Activated CD8-positive, alpha-beta T cell treated with anti-CD3 and anti-CD28 coated beads, Interleukin-2, amount 10 ng/mL, durations not matched to agents 7 days and 5 days (primary cell): ENCODE measurements at places on chromosomes 5 and 9. TPM values are rescaled to one million over a fixed set of nuclear protein-coding genes. Genes with fewer than 3 reads are reported as not detected.

DNA sequence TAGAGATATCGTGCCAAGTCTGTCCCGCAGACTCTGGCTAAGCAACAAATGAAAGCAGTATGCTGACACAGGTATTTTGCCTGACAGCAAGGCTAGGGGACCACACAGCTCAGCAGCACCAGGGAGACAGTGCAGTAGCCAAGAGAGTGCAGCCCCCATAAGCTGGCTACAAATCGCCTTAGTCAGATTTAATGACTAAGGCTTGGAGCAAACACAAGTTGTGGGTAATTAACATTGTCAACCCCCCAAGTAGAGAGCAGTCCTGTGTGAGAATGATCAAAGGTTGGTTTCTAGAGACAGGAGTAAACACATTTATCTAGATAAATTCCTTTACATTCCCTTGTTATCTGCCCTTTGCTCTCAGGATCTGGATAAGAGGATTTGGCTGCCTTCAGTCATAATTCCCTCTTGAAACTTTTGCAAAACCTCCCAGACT lies 1434.5 kb upstream of the CDH6 start:
- no peak overlapping the region for H3K4me3 ChIP-seq
- no peaks in the 10 kb centered on the region for H3K36me3 ChIP-seq
- no peak overlapping the region for H3K27ac ChIP-seq
- DNase-seq: no peak

GRCh38 chr5:150632305-150633160 lies 7.9 kb upstream of the SYNPO start:
- peaks cover 14% of the 10 kb centered on the region for H3K27me3 ChIP-seq
- no peak for DNase-seq
- H3K4me1 ChIP-seq: no peaks in the 10 kb centered on the region

DNA sequence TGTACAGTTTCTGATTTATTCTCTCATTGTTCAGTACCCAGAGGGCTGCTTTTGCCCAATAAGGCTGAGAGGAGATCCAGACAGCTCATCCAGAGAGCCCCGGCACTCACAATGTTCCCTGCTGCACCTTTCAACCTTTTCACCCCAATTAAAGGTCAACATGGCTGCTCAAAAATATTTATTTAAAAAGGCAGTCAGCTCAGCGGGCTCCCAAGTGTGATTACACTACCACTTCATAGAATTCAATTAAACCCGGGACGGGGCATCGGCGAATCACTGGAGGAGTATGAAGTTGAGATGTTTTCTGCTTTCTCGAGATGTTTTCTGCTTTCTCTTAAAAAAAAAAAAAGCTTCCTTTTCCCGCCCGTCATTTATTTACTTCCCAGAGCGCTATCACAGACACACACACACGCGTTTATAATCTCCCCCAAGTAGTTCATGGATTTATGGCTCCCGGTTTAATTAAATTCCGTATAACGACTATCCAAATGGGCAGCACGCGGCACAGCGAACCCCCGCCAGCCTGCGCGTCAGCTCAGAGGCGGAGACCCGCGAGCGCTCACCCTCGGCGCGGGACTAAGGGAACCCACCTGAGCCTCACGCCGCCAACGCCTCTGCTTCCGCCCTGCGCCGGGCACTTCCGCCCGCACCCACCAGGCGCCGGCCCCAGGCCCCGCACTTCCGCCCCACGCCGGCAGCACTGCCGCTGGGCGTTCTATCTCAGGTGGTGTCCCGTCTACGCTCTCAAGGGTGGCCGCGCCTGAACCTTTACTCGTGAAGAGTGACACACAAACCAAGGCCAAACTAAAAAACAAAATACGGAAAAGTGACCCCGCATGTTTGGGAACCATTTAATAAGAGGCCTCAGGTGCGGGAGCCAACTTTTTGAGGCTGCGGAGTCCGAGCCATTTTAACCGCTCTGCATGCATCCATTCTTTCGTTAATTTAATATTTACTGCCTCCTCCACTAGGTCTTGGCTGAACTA lies at the start of gene C5orf63:
Gene C5orf63 (minus strand): TSS at position 642 of the 986 bp plus-strand sequence. CDS start 14,507 bp downstream, outside the sequence.
- H3K36me3 ChIP-seq: peaks cover 14% of the 10 kb centered on the region
- peaks cover 12% of the 10 kb centered on the region for H3K4me1 ChIP-seq
- H3K27ac ChIP-seq: peak within 1 kb of the TSS; percentile 87
- peaks cover 2% of the 10 kb centered on the region for H3K27me3 ChIP-seq

DNA sequence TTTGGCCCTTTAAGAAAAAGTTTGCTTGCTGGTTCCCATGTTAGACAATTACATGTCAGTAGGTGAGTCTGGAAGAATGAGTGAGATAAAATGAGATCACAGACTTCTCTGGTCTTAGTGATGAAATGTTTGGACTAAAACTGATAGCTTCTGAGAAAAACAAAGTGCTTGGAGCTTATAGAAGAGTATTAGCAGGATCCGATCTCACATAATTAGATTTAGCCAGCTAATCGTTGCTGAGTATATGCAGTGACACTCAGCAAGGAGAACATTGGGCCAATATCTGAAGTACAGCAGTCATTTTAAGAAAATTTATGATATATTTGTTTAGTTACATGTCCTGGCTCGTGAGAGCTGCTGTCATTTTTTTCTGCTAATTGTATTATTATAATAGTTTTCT lies 135.8 kb downstream of the SNCAIP start:
- no peaks in the 10 kb centered on the region for H3K36me3 ChIP-seq
- DNase-seq: no peak
- no peaks in the 10 kb centered on the region for H3K27me3 ChIP-seq
- H3K4me3 ChIP-seq: no peak overlapping the region
- no peaks in the 10 kb centered on the region for H3K4me1 ChIP-seq

ABLIM3 gene
- total RNA-seq: not detected

- peaks cover 30% of the 10 kb centered on the region for H3K27me3 ChIP-seq
- no peaks in the 10 kb centered on the region for H3K36me3 ChIP-seq
- H3K27ac ChIP-seq: no peak overlapping the region
- peaks cover 19% of the 10 kb centered on the region for H3K4me1 ChIP-seq
These were observed 544 bp upstream of the SNX24 start for GRCh38 chr5:122844910-122845228.

DNA sequence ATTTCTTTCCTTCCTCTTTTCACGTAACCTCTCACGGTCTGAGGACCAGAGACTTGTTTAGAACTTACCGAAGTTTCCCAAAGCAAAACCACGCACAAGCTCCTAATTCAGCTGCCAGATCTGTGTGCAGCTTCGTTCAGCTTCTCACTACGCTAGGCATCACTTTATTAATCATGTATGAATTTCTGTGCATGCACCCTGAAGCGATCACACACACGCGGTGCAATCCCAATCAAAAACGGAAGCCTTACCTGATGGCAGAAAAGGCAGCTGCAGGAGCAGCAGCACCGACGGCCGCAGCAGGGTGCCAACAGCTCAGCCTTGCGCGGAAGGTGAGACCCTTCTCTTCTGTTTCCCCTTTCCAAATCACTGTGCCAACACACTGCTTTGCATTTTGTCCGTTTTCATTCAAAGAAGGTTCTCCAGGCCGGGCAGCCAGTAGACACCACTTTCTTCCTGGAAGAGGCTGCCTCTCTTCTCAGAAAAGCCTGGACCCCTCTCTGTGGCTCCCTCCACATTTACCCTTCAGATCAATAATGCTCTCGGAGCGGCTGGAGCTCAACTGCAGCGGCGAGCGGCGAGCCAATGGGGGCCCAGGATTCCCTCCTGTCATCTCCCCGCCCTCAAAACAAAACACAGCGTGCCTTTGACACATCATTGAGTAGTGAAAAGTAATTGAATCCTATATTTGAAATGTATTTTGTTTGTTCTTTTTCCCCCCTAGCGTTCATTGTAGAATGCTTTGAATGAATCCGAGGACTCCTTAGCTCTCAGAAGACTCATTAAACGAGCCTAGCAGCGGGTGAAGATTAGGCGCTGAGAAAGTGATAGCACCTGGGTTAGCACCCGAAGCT lies at the start of gene CDH12:
Gene CDH12 (minus strand): TSS at position 538 of the 854 bp plus-strand sequence.
- no peaks in the 10 kb centered on the region for H3K36me3 ChIP-seq
- no peak for DNase-seq
- H3K4me1 ChIP-seq: peaks cover 6% of the 10 kb centered on the region
- H3K27ac ChIP-seq: no peak within 1 kb of the TSS

GRCh38 chr9:105661011-105661410 lies 1.2 kb upstream of the TAL2 start:
- DNase-seq: no peak
- H3K27ac ChIP-seq: no peak overlapping the region
- no peak overlapping the region for H3K4me3 ChIP-seq

DNA sequence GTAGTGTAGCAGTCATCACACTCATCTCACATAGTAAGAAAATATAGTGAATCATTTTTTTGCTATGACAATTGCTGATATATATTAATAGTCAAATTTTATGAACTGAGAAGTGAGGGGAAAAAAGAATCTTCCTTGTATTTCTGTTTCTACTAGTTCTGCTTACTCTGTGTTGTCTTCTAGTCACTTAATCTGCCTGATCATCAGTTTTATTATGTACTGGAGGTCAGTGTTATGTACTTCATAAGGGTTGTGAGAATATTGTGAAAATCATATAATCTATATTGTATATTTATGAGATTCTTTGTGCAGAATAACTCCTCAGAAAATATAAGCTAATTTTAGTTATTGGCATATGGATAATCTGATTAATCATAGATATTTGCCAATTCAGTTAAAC lies 546.9 kb upstream of the RIOK2 start:
- no peak overlapping the region for H3K27ac ChIP-seq
- DNase-seq: no peak
- no peaks in the 10 kb centered on the region for H3K36me3 ChIP-seq
- no peaks in the 10 kb centered on the region for H3K4me1 ChIP-seq
- H3K4me3 ChIP-seq: no peak overlapping the region

DNA sequence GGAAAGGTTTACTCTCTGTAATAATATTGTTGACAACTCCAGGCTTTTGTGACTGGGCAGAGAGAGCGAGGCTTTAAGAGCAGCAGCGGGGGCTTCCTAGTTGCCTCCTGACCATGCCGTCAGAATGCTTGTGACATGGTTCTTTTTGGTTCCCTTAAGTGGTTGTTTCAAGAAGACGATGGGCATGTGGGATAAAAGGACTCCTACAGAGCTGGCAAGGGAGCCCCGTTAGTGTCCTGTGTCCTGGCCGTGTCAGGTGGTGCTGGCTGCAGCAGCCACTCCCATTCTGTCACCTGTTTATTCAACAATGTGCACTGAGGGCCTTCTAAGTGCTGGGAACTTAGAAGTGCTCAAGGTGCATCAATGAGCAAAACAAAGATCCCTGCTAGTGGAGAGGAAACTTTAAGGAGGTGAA lies 19.7 kb downstream of the LCP2 start:
- H3K36me3 ChIP-seq: peaks cover 88% of the 10 kb centered on the region
- DNase-seq: no peak
- H3K4me1 ChIP-seq: peaks cover 94% of the 10 kb centered on the region
- H3K27me3 ChIP-seq: no peaks in the 10 kb centered on the region
